Activated CD4-positive, alpha-beta T cell treated with anti-CD3 and anti-CD28 coated beads, Interleukin-10, Interleukin-2, amounts not matched to agents 100 ng/mL and 50 ng/mL, durations not matched to agents 16 hours and 8 hours (primary cell): ENCODE measurements at places on chromosomes 7 and 10.

GRCh38 chr10:101487399-101487798 lies 100.7 kb downstream of the POLL start:
- DNase-seq, result no peak

GRCh38 chr10:64041185-64041988 lies 520.2 kb downstream of the REEP3 start:
- DNase-seq, result peak; percentile 90

DNA sequence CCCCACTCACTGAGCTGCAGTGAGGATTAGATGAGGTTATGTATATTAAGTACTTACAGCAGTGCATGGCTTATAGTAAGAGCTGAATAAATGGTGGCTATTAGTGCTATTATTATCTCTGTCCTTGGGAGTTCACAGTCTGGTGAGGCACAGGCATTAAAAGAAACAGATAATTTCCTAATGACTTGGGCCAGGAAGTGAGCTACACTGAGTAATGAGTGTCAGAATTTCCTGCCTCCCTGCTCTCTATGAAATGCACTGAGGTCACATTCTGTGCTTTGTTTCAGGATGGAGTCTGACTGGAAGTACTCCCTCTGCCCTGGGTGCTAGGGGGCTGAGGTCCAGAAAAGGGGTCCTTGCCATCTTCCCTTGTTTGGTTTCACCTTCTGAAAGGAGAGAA lies 48.7 kb upstream of the LOXL4 start:
- no peak for DNase-seq

DNA sequence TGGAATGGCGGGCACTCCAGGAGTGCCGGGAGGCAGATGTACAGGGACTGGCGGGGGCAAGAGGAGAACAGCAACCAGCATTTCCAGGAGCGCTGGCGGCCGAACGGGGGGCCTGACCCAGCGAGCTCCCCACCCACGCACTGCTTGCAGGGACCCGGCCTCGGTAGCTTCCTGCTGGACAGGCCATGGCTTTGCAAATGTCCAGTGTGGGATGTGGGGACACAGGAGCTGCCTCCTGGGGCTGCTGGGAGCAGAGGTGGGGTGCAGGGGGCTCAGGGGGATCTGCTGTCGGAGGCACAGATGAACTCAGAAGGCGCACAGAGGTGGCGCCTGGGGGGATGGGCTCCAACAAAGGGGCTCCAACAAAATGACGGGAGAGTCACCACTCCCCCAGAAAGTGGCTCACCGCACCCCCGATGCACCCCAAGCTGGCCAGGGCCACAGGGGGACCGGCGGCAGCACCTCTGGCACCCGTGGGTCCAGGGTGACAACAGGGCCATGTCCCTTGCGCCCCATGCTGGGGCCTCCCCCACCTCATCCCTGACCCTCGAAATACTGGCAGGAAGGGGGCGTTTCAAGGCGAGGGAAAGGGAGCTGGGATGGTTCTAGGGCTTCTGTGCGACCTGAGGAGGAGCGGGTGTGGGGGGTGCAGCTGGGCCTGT lies 41.1 kb downstream of the AP5Z1 start:
- DNase-seq, result no peak

DNA sequence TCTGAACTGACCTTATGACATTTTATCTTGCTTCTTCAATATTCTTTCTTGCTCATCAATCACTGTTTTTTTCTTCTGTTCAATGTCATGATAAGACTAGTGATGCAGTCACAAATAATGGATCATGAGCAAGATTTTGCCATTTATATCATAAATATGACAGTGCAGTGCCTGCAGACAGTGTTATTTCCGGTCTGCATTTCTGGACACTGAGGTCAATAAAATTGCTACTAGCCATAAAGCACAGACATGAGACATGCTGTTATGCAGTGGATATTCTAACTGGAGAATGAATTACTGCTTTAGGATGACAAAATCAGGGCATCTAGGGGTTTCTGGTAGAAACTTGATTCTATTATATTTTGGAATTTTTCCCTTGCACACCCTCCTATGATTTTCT lies 1509.7 kb upstream of the LRRTM3 start:
- no peak for DNase-seq

- no peak for DNase-seq
Measured at GRCh38 chr10:23417254-23417653, 21.6 kb upstream of the OTUD1 start.

DNA sequence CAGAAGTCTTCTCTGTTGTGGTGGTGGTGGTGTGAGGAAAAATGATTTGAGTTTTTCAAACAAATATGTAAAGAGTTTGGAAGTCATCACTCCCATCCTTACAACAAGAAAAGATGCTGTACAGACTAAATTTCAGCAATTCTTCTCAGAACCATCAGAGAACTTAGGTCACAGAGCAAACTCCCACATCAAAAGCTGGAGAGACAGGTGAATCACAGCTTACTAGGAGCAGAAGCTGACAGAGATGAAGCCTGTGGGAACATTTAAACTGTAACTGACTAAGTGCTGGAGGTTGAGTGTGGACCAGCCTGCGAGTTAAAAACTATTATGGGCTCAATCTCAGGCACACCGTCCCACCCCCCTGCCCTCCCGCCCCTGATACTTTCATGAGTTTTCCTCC lies 97.3 kb downstream of the AKR1D1 start:
- DNase-seq, result no peak

DNA sequence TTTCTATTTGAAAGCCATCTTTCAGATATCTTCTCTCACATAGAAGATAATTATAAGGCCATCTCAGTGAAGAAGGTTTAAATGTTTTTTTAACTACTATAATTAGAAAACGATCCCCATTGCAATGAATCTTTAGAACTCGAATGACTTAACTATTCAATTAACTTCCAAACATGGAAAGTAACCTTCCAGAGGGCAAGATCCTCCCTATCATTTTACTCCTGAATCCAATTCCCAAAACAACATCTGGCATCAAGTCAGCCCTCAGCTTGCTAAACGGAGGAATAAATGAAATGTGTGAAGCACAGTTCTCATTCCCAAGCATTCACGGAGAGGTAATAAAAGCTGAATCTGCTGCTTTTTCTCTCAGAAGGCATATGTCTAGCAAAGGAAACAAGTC lies 293.4 kb downstream of the PLXDC2 start:
- no peak for DNase-seq

GRCh38 chr7:81692146-81692905 lies 77.5 kb downstream of the HGF start:
- DNase-seq, result no peak

DNA sequence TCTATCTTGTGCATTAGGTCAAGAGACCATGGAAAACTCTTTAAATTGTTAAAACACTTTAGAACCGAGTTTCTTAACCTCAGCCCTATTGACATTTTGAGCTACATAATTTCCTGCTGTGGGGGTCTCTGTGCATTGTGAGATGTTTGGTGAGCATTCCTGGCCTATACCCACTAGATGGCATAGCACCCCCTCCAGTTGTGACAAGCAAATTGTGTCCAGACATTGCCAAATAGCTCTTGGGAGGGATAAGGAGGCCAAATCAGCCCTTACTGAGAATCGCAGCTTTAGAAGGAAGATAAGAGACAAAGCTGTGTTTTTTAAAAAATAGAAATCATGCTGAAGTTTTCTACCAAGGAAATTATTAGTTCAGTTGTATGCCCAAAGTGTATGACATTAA lies 1158.5 kb upstream of the C7orf33 start:
- DNase-seq, result no peak

GRCh38 chr10:119608316-119609155 lies 11.8 kb upstream of the TIAL1 start:
- peak; percentile 24 for DNase-seq

DNA sequence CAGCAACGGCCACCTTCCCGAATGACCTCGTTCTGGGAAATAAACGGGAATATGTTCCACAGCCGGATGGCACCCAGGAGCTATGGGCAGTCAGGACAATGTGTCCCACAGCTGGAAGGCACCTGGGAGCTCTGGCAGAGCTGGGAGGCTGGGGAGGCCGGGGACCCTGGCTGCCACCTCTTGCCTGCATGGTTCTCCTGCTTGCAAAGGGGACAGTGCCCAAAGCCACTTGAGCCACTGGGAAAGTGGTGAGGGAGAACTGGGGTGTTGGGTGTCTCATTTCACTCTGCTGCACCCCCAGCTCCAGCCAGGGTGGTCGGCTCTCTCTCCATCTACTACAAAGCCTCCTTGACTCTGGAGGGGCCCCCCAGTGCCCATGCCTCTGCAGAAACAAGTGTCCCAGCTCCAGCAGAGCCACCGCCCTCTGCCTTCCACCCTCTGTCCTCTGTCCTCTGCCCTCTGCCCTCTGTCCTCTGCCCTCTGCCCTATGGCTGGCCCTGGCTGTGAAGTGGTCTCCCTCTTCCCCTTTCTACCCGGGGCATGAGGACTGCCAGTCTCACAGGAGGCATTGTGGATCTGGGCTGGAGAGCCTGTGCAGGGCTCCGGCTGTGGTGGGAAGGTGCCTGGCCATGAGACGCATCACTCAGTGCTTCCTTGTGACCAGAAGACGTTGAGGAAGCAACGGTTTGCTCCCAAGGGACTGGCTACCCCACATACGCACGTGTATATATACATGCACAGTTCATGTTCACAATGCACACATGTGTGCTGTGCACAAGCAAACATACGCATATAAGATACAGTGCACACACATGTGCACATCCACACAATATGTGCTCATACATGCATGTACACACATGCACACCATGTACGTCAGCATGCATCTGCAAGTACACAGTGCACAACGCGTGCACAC lies 21.5 kb upstream of the INPP5A start:
- no peak for DNase-seq

- DNase-seq, result no peak
Measured at GRCh38 chr7:153130052-153130451, 370.5 kb downstream of the ACTR3B start.

DNA sequence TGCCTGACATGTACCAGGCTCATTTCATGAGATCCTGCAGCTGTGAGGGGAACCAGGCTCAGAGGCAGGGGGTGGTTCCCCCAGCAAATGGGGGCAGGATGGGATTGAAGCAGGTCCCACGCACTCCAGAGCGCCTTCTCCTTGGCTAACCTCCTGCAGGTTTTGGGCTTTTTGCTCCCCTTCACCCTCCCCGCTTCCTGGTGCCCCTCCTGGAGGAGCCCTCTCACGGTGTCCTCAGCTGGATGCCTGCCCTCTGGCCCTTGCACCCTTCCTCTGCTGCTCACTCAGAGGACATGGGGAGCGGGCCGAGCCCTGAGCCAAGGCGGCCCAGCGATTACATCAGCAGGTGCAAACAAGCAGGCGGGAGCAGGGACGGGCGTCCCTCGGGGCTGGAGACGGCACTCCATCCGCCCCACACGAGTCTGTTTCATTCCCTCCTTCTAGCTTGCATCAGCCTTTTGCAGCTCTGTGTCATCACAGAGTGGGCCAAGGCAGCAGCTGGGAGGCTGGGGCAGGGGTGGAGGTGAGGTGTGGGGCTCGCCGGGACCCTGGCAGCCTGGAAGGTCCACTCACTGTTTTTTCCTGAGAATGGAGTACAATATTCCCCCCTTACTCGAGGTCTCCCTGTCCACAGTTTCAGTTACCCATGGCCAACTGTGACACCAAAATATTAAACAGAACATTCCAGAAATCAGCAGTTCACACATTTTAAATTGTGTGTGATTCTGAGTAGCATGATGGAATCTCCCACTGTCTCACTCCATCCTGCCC lies 52.7 kb upstream of the SLC29A3 start:
- DNase-seq, result no peak

- no peak for DNase-seq
Measured at GRCh38 chr10:18261768-18262231, 121.6 kb downstream of the CACNB2 start.

DNA sequence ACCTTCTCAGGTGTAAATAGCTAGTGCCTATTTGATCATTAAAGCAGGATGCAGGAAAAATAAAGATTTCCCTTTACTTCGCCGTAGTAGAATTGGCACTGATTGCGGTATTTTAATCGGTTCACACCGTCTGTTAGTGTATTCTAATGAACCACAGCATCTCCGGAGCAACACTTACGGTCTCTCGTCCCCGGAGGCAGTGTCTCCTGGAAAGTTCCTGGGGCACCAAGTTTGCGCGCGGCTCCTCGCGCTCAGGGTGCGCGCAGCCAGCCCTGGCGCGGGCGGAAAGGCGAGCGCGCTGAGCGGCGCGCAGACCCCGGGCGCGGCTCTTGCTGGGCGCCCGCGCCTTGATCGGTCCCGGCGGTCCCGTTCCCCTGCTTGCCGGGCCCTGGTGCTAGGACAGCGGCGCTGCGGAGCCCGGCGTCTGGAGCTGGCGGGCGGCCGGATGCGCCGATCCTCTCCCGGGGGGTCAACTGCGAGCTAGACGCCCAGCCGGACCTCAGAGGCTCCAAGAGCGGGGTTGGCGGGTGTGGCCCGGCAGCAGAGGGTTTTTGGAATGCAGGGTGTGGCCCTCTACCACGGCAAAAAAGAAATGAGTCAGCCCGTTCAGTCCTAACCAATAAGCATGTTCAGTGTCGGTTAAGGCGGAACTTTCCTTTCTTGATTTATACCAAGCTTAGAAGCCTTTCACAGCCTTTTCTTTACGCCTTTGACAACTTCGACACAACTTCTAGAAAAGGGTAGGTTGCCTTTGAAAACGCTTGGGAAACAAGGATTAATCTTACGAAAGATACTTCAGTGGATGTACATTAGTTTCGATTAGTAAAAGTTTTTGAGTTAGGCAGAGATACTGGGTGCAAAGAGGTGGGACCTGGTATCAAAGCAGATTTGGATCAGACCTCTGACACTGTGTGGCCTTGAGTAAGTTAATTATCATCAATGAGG lies 166.8 kb upstream of the ASAH2 start:
- DNase-seq, result peak; percentile 90

GRCh38 chr7:94514140-94514889 lies 4.7 kb downstream of the CASD1 start:
- DNase-seq, result no peak

DNA sequence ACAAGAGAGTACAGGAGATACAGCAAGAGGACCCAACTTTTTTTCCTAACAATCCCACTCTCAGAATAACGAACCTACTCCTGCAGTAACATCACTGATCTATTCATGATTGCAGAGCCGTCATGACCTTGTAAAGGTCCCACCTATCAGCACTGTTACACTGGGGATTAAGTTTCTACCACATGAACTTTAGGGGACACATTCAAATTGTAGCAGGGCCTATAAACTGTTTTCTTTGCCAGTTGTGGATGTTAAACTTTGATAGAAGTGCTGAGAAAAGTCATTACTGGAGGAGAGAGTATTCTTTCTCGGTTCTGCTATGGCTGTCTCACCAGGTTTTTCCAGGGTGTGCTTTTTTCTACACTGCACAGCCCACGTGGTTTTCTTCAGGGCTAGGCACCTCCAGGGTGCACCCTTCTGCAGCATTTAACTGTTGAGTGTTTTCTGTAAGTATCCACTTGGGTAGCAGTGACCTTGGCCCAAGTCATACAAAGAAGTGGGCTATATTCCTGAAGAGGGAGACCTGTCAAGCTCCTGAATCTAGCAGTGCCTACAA lies 131.6 kb upstream of the AHR start:
- peak; percentile 78 for DNase-seq
